ENCODE measurements at places on chromosomes 1 and 21. TPM values are rescaled to one million over a fixed set of nuclear protein-coding genes. Genes with fewer than 3 reads are reported as not detected.

Gene CSF3R
- 0.32 TPM for total RNA-seq

- no peaks in the 10 kb centered on the region for H3K4me1 ChIP-seq
- no peak overlapping the region for H3K27ac ChIP-seq
- H3K27me3 ChIP-seq: no peaks in the 10 kb centered on the region
These were observed 43.1 kb downstream of the TP53BP2 start for GRCh38 chr1:223802602-223803001.

GRCh38 chr1:14494911-14495310 is 103.6 kb upstream of the KAZN start:
- no peak overlapping the region for H3K27ac ChIP-seq
- no peak for DNase-seq

DNA sequence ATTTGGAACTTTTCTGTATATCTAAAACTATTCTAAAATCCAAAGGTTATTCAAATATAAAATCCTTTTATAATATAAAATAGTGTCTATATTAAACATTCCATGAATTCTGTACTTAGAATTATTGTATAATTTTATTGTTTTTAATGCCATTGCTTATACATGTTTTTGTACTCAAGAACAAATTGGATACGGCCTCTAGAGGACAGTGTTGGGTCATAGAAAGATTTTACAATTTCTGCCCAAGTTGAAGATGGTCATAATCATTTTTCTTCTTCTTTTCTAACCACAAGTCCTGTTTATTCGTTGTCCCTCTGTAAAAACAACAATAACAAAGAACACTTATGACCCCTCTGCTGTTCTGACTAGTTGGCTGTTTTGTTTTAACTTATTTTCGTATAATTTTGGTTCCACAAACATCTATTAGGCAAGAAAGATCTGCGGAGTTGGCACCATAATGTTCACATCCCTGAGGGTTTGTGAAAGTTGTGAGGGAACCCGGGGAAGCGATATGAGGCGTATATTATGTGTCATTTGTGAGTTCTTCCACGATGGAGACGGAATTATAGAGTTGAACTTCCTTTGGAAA is 75.7 kb upstream of the KIF26B start:
- H3K36me3 ChIP-seq: no peaks in the 10 kb centered on the region
- no peaks in the 10 kb centered on the region for H3K27me3 ChIP-seq
- H3K27ac ChIP-seq: no peak overlapping the region

DNA sequence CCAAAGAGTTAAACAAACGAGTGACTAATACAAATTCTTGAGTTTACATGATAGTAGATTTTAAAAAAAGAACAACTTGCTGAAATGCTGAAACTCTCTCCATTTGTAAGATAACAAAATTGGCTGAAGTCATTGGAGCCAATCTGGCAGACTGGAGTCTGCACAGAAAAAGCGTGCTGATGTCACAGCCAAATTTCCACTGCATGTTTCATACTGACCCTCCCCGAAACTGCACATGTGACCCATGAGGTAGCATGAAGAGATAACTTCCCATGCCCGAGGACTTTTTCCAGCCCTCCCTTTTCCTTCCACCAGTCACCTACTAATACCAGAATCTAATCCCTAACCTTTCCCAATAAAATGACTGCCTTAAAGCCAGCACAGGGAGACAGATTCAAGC is 1.2 kb upstream of the LELP1 start:
- no peak overlapping the region for H3K4me3 ChIP-seq
- no peak overlapping the region for H3K27ac ChIP-seq
- DNase-seq: no peak
- H3K36me3 ChIP-seq: no peaks in the 10 kb centered on the region
- H3K4me1 ChIP-seq: no peaks in the 10 kb centered on the region
